Hepatocyte (in vitro differentiated cells): ENCODE measurements at places on chromosomes 5 and 9. TPM values are rescaled to one million over a fixed set of nuclear protein-coding genes. Genes with fewer than 3 reads are reported as not detected.

- DNase-seq, result no peak
Observed at GRCh38 chr5:107149243-107150005, 521.3 kb downstream of the EFNA5 start.

DNA sequence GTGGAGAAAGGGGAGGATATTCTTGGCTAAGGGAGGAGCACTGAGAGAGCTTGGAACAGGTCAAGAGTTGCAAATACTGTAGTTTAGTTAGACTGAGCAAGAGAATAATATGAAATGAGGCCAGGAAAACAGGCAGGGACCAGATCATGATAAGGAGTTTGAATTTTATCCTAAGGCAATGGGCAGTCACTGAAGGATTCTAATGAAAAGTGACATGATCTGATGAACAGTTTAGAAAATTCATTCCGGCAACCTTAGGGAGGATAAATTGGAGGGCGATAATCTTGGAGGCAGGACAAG is 276.1 kb downstream of the PLK2 start:
- no peak for DNase-seq

DNA sequence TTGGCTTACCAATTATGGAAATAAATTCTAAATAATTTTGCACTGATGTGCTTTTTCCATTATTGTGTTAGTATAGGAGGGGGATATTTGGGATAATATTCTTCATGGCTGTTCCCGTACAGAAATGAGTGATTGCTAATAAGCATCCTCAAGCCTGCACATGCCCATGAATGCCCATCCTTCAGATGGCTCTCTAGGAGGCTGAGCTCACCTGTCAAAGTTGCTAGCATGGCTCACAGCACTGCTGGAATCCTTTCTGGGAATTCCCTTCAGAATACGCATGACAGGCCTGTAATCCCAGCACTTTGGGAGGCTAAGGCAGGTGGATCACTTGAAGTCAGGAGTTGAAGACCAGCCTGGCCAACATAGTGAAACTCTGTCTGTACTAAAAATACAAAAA is 124.1 kb downstream of the NXNL2 start:
- DNase-seq, result no peak

- DNase-seq, result no peak
Observed at GRCh38 chr5:82662340-82662739, 384.2 kb upstream of the RPS23 start.

LCN1 gene
- 0.63 TPM in 1 of 2 replicates, not detected in the other for polyA plus RNA-seq
